ENCODE measurements at places on chromosomes 1 and 21. TPM values are rescaled to one million over a fixed set of nuclear protein-coding genes. Genes with fewer than 3 reads are reported as not detected.

- peaks cover 6% of the 10 kb centered on the region for H3K4me1 ChIP-seq
- peak overlapping the region; percentile 80 for H3K4me3 ChIP-seq
- DNase-seq: peak; percentile 77
- peaks cover 4% of the 10 kb centered on the region for H3K27me3 ChIP-seq
- peaks cover 9% of the 10 kb centered on the region for H3K36me3 ChIP-seq
- peak overlapping the region; percentile 58 for H3K27ac ChIP-seq
These were observed 1.8 kb downstream of the ARPC5 start for GRCh38 chr1:183633676-183634343.

DNA sequence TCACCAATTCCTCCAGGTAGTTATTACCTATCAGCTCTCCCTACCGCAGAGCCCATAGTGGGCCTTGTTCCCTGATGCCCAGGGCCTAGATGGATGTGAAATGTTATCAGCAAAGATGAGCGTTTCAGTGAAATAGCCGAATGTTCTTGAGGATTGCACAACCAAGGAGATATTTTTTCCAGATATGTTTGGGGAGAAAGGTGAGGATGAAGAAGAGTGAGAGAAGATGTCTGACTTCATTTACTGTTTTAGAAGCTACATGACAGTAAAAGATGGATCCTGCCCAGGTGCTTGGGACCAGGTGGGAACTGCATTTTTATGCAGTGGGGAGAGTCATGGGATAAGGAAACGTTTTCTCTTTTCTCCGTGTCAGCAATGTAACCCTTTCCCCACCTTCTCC lies 231.7 kb upstream of the C1orf174 start:
- H3K4me3 ChIP-seq: no peak overlapping the region
- H3K4me1 ChIP-seq: no peaks in the 10 kb centered on the region
- peaks cover 22% of the 10 kb centered on the region for H3K27me3 ChIP-seq
- DNase-seq: no peak

DNA sequence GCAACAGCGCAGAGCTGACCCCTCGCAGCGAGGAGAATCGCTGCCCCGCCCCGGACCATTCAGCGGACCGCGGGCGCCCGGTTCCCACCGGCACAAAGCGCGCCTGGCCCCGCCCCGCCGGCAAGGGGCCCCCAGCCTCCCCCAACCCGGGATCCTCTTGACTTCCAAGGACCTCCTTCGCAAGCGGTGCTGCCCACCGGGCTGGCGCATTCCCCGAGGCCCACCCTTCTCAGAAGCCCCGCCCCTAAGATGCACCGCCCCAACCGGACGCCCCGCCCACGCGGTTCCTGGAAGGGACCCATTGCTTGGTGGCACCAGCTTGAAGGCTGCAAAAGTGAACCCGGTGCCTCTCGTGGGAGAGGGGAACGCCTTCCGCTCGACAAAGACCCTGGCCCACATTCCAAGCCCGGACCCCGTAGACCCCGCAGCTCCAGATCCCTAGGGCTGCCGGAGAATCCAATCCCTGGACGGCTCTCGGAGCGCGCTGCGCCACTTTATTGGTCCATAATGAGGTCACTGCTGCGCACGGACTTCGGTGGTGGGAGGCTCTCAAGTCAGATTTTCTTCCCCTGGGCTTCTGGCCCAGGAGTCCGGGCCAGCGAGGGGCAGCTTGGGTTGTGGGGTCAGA lies 2.0 kb downstream of the HES3 start:
- no peaks in the 10 kb centered on the region for H3K36me3 ChIP-seq
- no peak overlapping the region for H3K4me3 ChIP-seq
- H3K4me1 ChIP-seq: peaks cover 51% of the 10 kb centered on the region
- no peak overlapping the region for H3K27ac ChIP-seq

- H3K27me3 ChIP-seq: no peaks in the 10 kb centered on the region
- peaks cover 31% of the 10 kb centered on the region for H3K36me3 ChIP-seq
- DNase-seq: no peak
- no peak overlapping the region for H3K4me3 ChIP-seq
These were observed 25.2 kb downstream of the CHD1L start for GRCh38 chr1:147267711-147268110.

DNA sequence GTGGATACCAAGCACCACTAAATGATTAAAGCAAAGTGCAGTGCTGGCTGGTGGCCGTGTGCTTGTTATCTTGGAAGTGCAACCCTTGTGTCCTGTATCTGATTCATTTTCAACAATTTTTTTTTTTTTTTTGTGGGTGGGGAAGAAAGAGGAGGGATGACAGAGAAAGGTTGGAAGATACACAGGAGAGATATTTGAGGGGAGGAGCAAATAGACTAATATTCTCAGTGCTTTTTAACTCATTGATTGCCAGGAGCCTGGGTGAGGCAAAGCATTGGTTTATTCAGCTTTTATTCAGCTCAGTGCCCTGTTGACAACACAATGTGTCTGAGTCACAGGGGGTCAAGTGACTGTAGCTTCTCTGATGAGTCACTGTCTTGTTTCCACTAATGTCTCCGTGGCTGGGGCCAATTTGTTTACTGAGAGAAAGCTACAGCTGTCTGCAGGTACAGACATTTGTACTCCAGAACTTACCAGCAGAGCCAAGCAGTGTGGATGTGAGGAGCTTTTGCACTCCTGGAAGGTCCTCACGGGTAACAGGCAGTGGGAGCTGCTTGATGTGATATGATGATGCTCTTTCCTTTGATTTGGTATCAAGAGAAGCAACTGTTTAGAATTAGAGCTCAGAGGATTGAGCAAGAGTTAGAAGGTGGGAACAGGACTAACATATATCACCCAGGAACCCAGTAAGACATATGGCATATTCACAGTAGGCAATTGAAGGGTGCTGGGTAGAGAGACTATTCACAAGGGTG lies 23.6 kb upstream of the DNM3 start:
- H3K27me3 ChIP-seq: no peaks in the 10 kb centered on the region
- DNase-seq: no peak
- no peak overlapping the region for H3K4me3 ChIP-seq
- no peak overlapping the region for H3K27ac ChIP-seq
- H3K36me3 ChIP-seq: no peaks in the 10 kb centered on the region

GRCh38 chr21:45136927-45137611 lies 62.7 kb downstream of the ADARB1 start:
- peak; percentile 92 for DNase-seq
- H3K36me3 ChIP-seq: peaks cover 2% of the 10 kb centered on the region
- peaks cover 51% of the 10 kb centered on the region for H3K4me1 ChIP-seq
- no peak overlapping the region for H3K27ac ChIP-seq
- no peaks in the 10 kb centered on the region for H3K27me3 ChIP-seq

GRCh38 chr1:118650107-118650807 lies 337.9 kb downstream of the TBX15 start:
- peaks cover 2% of the 10 kb centered on the region for H3K4me1 ChIP-seq
- no peak overlapping the region for H3K4me3 ChIP-seq
- peak overlapping the region; percentile 54 for H3K27ac ChIP-seq
- no peaks in the 10 kb centered on the region for H3K36me3 ChIP-seq

- peaks cover 2% of the 10 kb centered on the region for H3K4me1 ChIP-seq
- DNase-seq: no peak
- H3K27me3 ChIP-seq: no peaks in the 10 kb centered on the region
- no peak overlapping the region for H3K4me3 ChIP-seq
- no peak overlapping the region for H3K27ac ChIP-seq
These were observed 46.4 kb upstream of the TMEM51 start for GRCh38 chr1:15107058-15107687.

- no peaks in the 10 kb centered on the region for H3K4me1 ChIP-seq
- no peak overlapping the region for H3K4me3 ChIP-seq
- no peak overlapping the region for H3K27ac ChIP-seq
- DNase-seq: no peak
- H3K36me3 ChIP-seq: peaks cover 15% of the 10 kb centered on the region
These were observed 7.4 kb downstream of the SLC16A4 start for GRCh38 chr1:110383251-110383990.

- no peaks in the 10 kb centered on the region for H3K36me3 ChIP-seq
- H3K27ac ChIP-seq: no peak overlapping the region
- DNase-seq: no peak
- H3K4me1 ChIP-seq: no peaks in the 10 kb centered on the region
These were observed 23.6 kb upstream of the DUSP10 start for GRCh38 chr1:221765527-221765926.

- no peaks in the 10 kb centered on the region for H3K27me3 ChIP-seq
- no peaks in the 10 kb centered on the region for H3K4me1 ChIP-seq
- DNase-seq: peak; percentile 45
These were observed 26.9 kb upstream of the EYA3 start for GRCh38 chr1:28115267-28115666.

DNA sequence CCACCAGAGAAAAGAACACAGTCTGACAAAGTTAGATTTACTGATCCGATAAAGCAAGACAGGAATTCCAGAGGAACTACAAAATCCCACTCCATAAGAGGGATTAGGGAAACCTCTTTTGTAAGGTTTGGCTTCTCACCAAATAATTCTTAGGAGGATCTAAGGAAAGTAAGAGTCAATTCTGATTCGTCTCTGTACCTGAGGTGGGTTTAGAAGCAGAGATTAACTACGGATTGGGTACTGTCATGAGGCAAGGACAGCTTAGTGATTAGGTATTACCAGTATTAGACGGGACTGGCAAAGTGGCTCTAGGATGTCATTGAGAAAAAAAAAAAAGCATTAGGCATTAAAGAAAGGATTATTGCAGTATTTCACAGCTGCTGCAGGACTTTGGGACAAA lies 371.7 kb upstream of the BRINP3 start:
- H3K4me1 ChIP-seq: no peaks in the 10 kb centered on the region
- no peaks in the 10 kb centered on the region for H3K36me3 ChIP-seq
- no peak overlapping the region for H3K4me3 ChIP-seq
- no peaks in the 10 kb centered on the region for H3K27me3 ChIP-seq

DNA sequence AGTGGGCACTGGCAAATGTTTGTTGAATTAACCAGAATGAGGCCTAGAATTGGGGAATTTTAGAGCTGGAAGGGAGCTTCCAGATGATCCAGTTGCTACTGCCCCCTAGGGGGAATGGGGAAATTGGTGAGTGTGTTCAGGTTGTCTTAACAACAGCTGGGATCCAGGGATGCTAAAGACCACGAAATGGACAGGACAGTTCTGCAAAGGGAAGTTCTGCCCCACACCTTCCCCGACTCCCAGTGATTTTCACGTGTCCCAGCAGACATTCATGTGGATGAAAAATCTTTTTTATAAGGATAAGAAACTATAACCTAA lies 33.9 kb downstream of the TRIM62 start:
- peaks cover 36% of the 10 kb centered on the region for H3K36me3 ChIP-seq
- H3K27ac ChIP-seq: no peak overlapping the region
- peaks cover 34% of the 10 kb centered on the region for H3K4me1 ChIP-seq
- DNase-seq: no peak

DNA sequence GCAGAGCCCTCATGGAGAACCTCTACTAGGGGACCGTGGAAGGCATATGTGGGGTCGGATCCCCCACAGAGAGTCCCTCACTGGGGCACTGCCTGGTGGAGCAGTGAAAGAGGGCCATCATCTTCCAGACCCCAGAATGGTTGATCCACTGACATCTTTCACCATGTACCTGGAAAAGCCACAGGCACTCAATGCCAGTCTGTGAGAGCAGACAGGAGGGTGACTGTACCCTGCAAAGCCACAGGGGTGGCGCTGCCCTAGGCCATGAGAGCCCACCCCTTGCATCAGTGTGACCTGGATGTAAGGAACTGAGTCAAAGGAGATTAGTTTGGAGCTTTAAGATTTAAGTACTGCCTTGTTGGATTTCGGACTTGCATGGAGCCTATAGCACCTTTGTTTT lies 1276.7 kb upstream of the PRMT6 start:
- no peak for DNase-seq
- H3K27ac ChIP-seq: no peak overlapping the region
- no peaks in the 10 kb centered on the region for H3K4me1 ChIP-seq
- H3K4me3 ChIP-seq: no peak overlapping the region
- H3K27me3 ChIP-seq: no peaks in the 10 kb centered on the region
- no peaks in the 10 kb centered on the region for H3K36me3 ChIP-seq

The EIF3I gene
- 183 TPM for total RNA-seq

The OR2L3 gene
- total RNA-seq: not detected

The GJA4 gene
- 31.4 TPM for total RNA-seq

The MRAP gene
- not detected for total RNA-seq

Data from muscle of leg (tissue), 16 donors.